ENCODE measurements at places on chromosomes 1 and 21. TPM values are rescaled to one million over a fixed set of nuclear protein-coding genes. Genes with fewer than 3 reads are reported as not detected.

Gene SLC39A1
- total RNA-seq = 39.8 TPM

Gene PIGR
- 0.91 TPM for total RNA-seq

Gene SH2D1B
- 0.11 TPM for total RNA-seq

Gene GABRD
- 0.41 TPM for total RNA-seq

Gene DMRTA2
- total RNA-seq = not detected

Gene KRTAP10-11
- not detected for total RNA-seq

Gene ECM1
- 20.1 TPM for total RNA-seq

Gene CCDC190
- total RNA-seq = 0.80 TPM

Gene GABPA
- 15.5 TPM for total RNA-seq

Gene SPATA21
- total RNA-seq = not detected

Gene FLG2
- total RNA-seq = not detected

DNA sequence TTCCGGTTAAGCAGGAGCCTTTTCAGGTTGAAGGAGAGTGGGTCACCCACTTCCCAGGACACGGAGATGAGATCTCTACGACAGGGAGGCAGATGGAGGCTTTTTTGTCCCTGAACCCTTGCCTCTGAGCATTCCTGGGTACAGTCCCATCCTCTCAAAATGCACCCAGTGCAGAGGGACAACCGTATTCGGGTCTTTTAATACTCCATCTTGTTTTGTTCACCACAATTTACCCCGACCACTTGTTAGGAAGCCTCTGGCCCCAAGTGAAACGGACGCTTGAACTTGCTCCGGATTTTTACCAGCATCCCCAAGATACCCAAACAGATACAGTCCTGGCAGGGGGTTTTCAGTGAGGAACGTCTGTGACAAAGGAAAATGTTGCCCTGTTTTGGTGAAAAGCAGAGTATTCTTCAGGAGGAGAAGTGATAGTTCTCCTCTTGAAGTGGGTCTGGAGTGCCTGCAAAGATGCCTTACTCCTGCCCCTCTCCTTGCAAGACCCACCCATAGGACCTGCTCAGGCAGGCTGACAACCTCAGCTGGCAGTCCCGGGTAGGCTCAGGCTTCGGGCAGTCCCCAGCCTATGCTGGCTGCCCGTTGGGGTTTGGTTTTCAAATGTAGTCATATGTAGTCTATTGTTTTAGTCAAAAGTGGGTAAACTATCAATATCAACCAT, 669 bp upstream of the ARL8A start:
- DNase-seq = no peak

DNA sequence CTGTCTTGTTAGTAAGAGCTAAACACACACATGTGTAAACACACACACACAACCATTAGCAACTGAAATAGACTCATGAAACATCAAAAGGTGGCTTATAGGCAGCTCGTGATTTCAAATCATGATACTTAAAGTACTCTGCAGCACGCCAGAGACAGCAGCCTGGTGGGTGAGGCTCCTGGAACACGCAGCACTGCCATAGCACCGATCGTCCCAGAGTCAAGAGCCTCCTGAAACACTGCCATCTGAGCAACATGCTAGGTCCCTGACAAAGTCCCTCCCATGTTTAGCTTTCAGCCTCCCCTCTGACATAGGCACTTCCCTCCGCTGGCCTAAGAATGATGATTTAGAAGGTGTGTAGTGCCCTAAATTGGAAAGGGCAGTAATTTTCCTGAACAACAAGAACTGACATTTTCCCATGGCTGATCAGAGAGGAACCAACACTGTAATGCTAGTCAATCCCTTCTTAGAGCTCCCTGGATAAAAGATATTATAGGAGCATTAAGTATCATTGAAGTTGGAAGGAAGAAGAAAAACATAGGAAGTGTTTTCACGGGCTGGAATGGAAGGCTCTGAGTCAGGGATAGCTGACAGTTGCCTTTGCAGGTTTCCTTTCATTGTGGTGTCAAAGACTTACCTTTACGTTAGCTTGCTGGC, 14.1 kb upstream of the DPT start:
- peak; percentile 27 for DNase-seq

DNA sequence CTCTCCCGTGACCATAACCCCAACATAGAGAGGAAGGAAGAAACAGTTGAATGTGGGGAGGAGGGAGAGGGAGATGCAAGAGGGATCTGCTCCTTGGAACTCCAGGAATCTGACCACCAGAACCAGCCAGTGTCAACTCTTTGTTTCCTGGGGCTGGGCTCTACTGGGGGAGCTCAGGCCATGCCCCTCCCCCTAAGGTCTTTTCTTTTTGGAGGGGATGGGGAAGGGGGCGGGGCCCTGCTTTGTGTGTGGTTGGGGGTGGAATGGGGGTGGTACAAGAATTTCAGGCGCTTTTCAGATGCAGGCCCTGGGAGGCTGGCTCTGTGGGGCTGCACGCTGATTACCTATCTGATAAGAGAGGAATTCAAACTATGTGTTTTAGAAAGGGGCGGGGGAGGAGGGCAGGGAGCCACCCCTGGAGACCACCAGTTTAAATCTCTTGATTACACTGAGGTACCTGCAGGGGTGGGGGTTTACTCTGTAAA, 8.3 kb downstream of the LIN28A start:
- DNase-seq = no peak

DNA sequence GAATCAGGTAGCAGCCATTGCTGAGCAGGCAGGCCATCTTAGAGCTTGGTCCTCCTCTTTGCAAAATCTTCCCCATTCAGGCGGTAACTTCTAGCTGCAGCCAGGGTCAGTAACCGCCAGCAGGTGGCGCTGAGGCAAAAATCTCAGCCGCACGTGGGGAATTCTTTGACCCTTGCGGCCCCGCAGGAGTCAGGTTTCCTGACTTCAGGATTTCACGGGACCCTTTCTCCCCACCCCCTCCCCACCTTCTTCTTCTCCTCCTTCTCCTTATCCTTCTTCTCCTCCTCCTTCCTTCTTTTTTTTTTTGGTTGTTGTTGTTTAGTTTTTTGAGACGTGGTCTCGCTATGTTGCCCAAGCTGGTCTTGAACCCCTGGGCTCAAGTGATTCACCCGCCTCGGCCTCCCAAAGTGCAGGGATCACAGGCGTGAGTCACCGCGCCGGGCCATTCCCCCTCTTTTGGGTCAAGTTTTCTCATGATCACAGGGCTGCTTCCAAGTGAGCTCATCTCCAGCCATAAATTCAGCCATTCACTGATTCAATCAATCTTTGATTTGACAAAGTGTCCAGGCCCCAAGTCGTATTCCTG, 33.4 kb upstream of the TENT5B start:
- peak; percentile 74 for DNase-seq

DNA sequence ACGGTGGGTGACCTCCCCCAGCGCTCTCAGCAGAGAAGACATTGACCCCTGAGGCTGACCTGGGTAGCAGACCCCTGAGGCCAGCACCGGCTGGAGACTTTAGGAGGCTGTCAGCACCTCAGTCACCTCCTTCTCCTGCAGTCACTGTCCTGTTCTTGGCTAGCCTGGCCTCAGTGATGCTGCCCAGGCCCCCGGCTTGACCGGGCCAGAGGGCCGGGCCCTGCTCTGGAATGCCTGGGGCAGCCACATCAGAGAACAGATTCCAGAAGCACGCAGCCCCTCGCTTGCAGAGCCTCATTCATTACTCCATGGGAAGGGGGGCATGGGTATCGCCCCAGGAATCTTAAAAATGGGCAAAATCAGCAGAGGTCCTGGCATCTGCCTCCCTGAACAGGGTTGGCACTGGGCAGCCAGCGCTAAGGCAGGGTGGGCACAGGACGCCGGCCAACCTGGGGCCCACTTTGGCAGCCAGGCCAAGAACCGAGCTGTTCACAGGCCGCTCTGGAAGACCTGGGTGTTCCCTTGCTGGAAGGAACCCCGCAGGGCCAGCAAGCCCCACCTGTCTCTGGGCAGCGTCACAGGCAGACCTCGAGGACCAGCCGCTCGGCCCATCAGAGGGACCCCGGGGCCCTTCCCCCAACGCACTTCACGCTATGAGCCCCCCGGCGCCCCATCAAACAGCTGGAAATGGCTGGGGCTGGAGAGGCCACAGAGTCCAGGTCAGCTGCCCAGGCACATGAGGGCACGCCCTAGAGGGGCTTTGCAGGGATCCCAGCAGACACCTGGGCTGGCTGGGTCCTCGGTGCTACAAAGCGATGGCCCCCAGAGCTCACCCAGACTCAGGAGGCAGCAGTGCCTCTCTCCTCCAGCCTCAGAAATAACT, 45.1 kb downstream of the MEGF6 start:
- DNase-seq = no peak

- no peak for DNase-seq
These were observed 86.8 kb upstream of the SERBP1 start for GRCh38 chr1:67517046-67517445.

- DNase-seq = no peak
These were observed 1.4 kb upstream of the HEYL start for GRCh38 chr1:39640861-39641260.

GRCh38 chr1:35371506-35371905, 103.0 kb downstream of the ZMYM4 start:
- DNase-seq = no peak

DNA sequence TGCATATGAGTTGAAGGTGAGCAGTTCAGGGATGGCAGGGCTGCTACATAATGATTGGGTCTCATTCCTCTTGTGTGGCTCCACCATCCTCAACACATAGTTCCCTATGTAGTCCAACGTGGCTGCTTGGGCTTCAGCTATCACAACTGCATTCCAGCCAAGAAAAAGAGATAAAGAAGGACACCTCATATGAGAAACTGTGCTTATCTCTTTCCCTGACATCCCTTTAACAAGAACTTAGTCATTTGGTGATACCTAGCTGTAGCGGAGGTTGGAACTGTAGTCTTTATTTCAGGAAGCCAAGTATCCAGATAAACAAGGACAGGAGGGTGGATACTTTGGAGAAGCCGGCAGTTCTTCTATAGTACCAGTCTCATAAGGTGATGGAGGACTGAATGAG, 42.7 kb upstream of the DNASE2B start:
- DNase-seq = no peak

DNA sequence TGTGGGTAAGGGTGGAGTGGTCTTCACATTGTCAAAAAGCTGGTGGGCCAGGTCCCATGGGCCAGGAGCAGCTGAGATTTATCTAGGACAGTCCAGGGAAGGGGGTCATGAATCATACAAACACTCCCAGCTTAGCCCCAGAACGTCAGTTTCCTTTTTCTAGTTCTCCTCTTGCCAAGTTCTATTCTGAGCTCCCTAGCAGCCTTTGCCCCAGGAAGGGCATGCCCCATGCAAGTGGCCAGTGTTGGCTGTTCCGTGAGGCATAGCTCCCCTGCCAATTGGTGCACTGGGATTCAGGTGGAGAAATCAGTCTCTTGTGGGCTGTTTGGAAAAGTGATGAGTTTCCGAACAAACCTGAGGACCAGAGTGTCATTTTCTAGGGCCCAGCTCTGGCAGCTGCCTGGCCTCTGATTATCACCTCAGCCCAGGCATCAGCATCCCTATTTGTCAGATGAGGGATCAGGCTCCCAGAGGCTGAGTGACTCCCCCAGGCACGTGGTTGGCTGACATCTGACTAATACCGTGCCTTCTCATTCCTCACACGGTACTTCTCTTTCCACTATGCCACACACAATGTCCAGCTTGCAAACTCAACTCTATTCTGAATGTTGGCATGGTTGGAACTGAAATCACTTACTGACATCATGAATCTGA, 14.2 kb upstream of the MYOM3 start:
- DNase-seq = no peak

DNA sequence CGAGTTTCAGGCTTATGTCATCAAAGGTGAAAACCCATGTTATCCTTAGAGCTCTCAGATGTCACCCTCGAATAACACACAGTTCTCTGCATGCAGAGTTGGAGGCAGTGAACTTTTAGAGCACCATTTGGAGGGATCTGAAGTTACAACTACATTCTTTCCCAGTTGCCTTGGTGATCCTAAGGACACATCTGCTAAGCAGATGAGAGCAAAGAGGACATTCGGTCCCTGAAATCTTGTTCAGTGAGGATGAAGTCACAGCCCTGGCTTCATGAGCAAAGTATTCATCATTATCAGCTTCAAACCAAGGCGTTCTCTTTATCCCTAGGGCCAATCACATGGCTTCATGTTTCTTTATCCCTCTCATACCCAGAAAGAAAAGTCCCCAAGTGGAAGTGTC, 23.1 kb upstream of the MCOLN2 start:
- DNase-seq = no peak

- DNase-seq = no peak
These were observed 85.0 kb upstream of the KCNJ15 start for GRCh38 chr21:38171723-38172344.

DNA sequence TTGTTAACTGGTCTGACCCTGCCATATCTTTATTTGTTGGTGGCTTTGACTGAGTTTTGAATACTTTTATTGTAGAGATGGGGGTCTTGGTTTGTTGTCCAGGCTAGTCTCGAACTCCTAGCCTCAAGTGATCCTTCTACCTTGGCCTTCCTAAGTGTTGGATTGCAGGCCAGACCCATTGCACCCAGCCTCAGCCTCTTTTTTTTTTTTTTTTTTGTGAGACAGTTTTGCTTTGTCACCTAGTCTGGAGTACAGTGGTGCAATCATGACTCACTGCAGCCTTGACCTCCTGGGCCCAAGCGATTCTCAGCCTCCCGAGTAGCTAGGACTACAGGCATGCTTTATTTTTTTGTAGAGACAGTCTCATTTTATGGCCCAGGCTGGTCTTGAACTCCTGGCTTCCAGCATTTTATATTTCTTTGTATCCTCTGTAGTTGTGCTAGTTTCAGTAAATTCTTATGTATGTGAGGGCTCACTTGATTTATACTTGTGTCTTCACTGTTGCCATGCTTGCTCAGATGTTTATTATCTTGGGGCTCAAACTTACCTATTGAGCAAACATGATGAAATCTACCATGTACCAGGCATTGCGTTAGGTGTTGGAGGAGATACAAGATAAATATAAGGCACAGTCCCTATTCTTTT, 24.1 kb downstream of the THRAP3 start:
- peak; percentile 35 for DNase-seq

GRCh38 chr1:15168479-15168878, 14.9 kb downstream of the TMEM51 start:
- no peak for DNase-seq

- DNase-seq = no peak
These were observed 69.5 kb upstream of the ERRFI1 start for GRCh38 chr1:8095584-8095983.

- no peak for DNase-seq
These were observed 13.1 kb downstream of the BACH1 start for GRCh38 chr21:29311802-29312201.

- DNase-seq = no peak
These were observed 87.5 kb upstream of the ZBTB18 start for GRCh38 chr1:243963571-243963970.

GRCh38 chr1:155022136-155022926, 11.2 kb downstream of the DCST2 start:
- DNase-seq = no peak

DNA sequence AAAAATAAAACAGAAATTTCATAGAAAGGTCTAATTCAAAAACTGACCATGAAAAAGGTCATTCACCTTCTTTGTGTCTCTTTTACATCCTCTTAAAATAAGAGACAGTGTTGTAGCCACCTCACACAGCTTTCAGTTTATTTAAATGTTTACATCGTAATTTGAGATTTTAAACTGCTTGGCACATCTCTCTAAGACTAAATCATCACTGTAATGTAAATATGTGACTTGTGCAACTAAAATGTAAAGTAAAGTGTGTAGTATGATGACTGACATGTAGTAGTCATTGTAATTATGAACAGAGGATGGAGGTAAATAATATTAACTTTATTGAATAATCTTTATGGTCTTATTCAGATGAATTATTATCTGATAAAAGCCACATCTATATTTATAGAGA, 283.9 kb downstream of the KCNT2 start:
- no peak for DNase-seq

Measured in left ventricle myocardium inferior (tissue), 1 donor.